Activated T-helper 1 cell treated with anti-CD3 and anti-CD28 coated beads, Interleukin-12 subunit alpha, Interleukin-12 subunit beta, Interleukin-2, Interleukin-4 antibody, amounts not matched to agents 30 ng/mL and 10 ng/mL and 1 ng/mL, durations not matched to agents 14 hours and 24 hours and 36 hours (primary cell): ENCODE measurements at places on chromosomes 13 and 19.

GRCh38 chr13:110443622-110444225 is 117.8 kb downstream of the RAB20 start:
- peaks cover 25% of the 10 kb centered on the region for H3K27me3 ChIP-seq
- H3K4me1 ChIP-seq, result no peaks in the 10 kb centered on the region
- H3K27ac ChIP-seq, result no peak overlapping the region
- H3K36me3 ChIP-seq, result no peaks in the 10 kb centered on the region
- no peak overlapping the region for H3K4me3 ChIP-seq

DNA sequence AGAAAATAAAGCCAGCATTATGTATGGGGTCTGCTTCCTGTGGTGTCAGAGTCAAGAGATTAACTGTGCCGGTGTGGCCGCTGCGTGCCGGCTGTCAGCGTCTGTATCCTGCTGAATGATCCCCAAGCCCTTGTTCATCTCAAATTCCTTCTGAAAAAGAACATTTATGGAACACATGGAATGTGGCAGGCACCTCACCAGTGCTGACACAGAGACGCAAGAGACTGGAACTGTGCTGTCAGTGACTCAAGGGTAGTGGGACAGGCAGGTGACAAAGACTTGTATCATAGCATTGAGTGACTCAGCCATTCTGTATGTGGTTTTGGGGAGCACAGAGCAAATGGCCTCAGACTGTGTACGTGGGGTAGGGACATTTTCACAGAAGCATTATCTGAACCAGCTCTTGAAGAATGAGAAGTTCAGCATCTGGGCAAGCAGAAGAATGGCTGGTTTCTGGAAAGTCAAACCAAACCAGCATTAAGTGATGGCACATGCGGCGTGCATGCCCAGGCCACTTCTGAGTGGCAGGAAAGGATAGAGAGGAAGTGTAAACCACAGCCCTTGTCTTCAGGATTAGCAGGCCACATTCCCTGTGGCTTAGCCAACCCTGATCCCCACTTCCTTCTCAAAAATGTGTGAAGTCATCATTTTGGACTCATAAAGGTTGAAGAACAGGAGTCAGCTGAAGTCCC is 54.0 kb upstream of the IRS2 start:
- no peak overlapping the region for H3K27ac ChIP-seq
- no peaks in the 10 kb centered on the region for H3K36me3 ChIP-seq
- peaks cover 10% of the 10 kb centered on the region for H3K4me1 ChIP-seq

- H3K4me3 ChIP-seq, result no peak overlapping the region
- no peaks in the 10 kb centered on the region for H3K4me1 ChIP-seq
- no peaks in the 10 kb centered on the region for H3K36me3 ChIP-seq
- peaks cover 5% of the 10 kb centered on the region for H3K27me3 ChIP-seq
- DNase-seq, result no peak
Measured at GRCh38 chr13:39811051-39811450, 155.6 kb downstream of the COG6 start.

- H3K27me3 ChIP-seq, result peaks cover 8% of the 10 kb centered on the region
- no peak for DNase-seq
- H3K4me1 ChIP-seq, result no peaks in the 10 kb centered on the region
Measured at GRCh38 chr19:35292421-35293362, 731 bp downstream of the MAG start.

- H3K36me3 ChIP-seq, result no peaks in the 10 kb centered on the region
- no peak overlapping the region for H3K27ac ChIP-seq
- no peak for DNase-seq
- H3K4me3 ChIP-seq, result no peak overlapping the region
Measured at GRCh38 chr19:13008926-13009787, 13.9 kb downstream of the NFIX start.

DNA sequence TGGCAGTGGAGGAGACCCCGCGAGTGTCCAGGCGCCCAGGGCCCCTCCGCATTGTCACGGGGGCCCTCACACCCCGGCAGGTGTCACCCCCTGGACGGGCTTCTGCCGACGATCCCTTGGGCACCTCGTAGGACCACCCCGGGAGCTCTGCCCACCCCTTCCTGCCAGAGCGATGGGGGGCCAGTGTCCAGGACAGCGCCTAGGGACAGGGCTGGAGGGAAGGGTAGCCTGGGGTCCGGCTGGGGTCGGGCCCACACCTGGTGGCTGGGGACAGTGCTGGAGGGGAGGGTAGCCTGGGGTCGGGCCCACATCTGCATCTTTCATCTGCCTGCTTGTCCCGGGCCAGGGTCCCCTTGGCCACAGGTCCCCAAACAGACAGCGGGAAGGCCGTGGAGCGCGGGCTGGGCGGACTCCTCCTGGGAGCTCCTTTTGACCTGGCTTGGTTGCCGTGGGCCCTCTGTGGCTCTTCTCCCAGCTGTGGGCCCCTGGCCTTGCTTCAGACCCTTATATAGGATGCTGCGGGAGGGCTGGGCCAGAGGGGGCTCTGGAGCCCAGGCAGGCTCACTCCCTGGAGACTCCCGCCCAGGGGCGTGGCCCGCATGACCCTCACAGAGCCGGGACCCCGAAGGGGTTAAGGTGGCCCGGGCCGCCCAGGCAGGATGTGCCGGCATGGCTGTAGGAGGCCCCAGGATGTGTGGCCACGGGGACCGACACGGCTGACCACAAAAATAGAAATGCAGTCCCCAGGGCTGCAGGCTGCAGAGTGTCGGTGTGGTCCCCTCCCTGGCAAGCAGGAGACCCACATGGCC is 74.1 kb upstream of the MCF2L start:
- no peaks in the 10 kb centered on the region for H3K36me3 ChIP-seq
- no peak overlapping the region for H3K4me3 ChIP-seq
- no peak for DNase-seq
- no peak overlapping the region for H3K27ac ChIP-seq
- H3K4me1 ChIP-seq, result peaks cover 7% of the 10 kb centered on the region

DNA sequence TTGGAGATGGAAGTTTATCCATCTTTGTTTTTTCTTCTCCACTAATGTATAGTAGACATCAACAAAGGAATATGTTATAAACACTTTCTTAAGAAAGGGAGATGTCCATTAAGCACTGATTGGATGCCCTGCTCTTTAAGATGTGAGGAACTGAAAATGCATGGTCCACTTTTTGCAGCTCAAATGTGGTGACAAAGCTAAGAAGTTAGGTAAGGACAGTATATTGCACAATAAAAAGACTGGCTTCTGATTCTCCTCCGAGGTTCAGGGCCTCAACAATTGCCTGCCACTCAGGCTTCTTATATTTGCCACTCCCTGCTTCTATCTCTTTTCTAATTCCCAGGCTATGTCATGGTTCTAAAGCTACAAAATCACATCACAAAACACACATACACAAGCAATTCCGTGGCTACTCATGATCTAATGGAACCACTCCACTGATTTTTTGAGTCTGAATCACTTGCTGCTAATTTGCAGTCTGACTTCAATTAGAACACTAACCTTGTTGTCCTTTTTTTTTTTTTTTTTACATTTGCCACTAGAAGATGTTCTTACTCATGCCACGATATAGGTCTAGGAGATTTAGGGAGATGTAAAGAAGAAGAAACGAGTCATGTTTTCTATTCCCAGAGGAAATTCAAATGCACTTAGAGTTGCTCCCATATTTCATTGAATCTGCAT is 29.6 kb upstream of the TNFSF11 start:
- no peak overlapping the region for H3K4me3 ChIP-seq
- DNase-seq, result no peak
- peaks cover 2% of the 10 kb centered on the region for H3K27me3 ChIP-seq
- H3K27ac ChIP-seq, result no peak overlapping the region
- no peaks in the 10 kb centered on the region for H3K36me3 ChIP-seq
- H3K4me1 ChIP-seq, result peaks cover 6% of the 10 kb centered on the region

DNA sequence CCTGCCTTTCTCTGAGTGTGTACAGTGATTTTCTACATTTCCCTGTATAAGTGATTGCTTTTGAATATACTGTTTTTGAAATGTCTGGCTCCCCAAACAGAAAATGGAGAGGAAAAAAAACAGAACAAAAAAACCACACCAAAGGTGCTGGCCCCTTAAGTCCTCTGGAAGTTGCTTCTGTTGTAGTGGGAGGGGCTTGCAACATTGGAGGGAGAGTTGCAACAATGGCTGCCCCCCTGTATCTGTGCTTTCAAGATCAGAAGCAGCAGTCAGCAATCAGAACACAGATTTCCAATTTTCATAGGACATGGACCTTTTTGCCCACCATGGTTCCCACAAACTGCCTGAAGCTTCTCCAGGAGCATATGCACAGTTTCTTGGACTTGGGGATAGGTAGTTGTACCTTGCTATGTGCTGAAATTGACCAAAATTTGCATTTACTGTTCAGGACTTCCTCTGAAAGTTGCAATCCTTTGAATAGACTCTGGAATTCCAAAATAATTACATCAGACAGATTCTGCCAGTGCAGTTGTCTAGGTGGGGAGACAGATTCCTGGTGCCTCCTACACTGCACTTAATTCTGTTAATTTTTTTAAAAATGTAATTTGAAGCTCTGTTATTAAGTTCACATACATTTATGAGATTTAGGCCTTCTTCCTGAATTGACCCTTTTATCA is 13.8 kb downstream of the BIVM start:
- peaks cover 27% of the 10 kb centered on the region for H3K4me1 ChIP-seq
- H3K4me3 ChIP-seq, result no peak overlapping the region
- H3K27me3 ChIP-seq, result no peaks in the 10 kb centered on the region
- H3K36me3 ChIP-seq, result peaks cover 29% of the 10 kb centered on the region
- no peak overlapping the region for H3K27ac ChIP-seq

- peaks cover 6% of the 10 kb centered on the region for H3K4me1 ChIP-seq
- H3K36me3 ChIP-seq, result no peaks in the 10 kb centered on the region
- no peaks in the 10 kb centered on the region for H3K27me3 ChIP-seq
- no peak overlapping the region for H3K27ac ChIP-seq
- DNase-seq, result peak; percentile 1
- H3K4me3 ChIP-seq, result no peak overlapping the region
Measured at GRCh38 chr19:57099199-57099661, 20.6 kb upstream of the USP29 start.

DNA sequence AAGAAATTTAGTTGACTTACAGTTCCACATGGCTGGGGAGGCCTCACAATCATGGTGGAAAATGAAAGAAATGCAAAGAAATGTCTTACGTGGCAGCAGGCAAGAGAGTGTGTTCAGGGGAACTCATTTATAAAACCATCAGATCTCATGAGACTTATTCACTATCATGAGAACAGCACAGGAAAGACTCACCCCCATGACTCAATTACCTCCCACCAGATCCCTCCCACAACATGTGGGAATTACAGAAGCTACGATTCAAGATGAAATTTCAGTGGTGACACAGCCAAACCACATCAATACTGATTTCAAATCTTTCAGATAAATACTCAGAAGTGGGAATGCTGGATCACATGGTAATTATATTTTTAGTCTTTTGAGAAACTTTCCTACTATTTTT is 1357.9 kb downstream of the SLITRK5 start:
- no peak overlapping the region for H3K27ac ChIP-seq
- no peaks in the 10 kb centered on the region for H3K27me3 ChIP-seq
- no peak overlapping the region for H3K4me3 ChIP-seq
- no peaks in the 10 kb centered on the region for H3K4me1 ChIP-seq
- no peaks in the 10 kb centered on the region for H3K36me3 ChIP-seq

- H3K4me3 ChIP-seq, result no peak overlapping the region
- no peaks in the 10 kb centered on the region for H3K4me1 ChIP-seq
- H3K27me3 ChIP-seq, result no peaks in the 10 kb centered on the region
- DNase-seq, result no peak
- H3K27ac ChIP-seq, result no peak overlapping the region
- H3K36me3 ChIP-seq, result no peaks in the 10 kb centered on the region
Measured at GRCh38 chr13:59416561-59416960, 747.2 kb downstream of the DIAPH3 start.

DNA sequence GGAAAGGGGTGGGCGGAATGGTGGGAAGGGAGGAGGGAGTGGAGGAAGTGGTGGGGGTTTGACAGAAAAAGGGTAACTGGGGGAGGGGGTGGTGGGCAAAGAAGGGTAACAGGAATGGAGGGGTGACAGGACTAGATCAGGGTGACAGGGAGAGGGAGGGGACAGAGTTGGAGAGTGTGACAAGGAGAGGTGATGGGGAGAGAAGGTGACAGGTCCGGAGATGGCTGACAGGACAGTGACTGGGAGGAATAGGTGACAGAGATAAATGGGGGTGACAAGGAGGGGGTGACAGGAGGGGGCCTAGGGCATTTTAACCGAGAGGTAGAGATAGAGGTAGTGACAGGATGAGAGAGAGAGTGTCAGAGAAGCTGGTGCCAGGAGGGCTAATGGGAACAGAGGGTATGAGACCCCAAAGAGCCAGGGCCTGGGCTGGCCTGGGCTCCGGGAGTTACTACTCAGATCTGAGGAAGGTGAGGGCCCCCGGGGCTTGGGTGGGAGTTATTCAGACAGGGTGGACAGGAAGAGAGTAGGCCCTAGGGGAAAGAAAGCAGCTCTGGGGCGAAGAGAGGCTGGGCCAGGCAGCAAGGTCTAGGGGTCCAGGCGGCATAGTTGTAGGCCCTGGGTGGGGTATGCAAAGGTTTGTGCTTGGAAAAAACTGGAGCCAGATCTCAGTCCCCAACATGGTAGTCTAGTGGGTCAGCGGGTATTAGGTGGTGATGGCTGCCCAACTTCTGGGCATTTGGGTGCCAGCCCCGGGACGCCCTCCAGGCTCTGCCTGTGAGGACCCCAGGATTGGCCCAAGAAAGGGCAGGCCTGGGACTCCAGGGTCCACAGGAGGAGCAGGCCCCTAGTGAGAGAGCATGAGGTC is 660 bp downstream of the CIC start:
- H3K27me3 ChIP-seq, result no peaks in the 10 kb centered on the region
- peaks cover 15% of the 10 kb centered on the region for H3K36me3 ChIP-seq
- no peak for DNase-seq

DNA sequence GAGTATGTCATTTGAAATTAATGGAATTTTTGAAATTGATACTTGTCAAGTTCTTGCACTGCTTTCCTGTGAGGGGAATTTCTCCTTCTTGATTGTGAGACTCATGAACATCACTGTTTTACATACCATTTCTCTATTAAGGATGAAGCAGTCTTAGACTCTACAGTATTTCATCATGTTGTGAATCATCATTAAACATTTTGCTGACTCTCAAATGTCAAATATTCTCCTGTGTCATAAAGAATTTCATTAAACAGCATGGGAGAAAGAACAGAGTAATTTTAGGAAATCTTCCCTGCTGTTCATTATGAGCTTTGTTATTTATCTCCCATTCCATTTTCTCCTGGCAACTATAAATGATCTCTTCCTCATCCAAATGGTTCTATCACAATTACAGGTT is 729.0 kb downstream of the PCDH9 start:
- H3K4me1 ChIP-seq, result no peaks in the 10 kb centered on the region
- no peak for DNase-seq
- H3K27ac ChIP-seq, result no peak overlapping the region
- no peaks in the 10 kb centered on the region for H3K27me3 ChIP-seq
- H3K4me3 ChIP-seq, result no peak overlapping the region
